Fibroblast of villous mesenchyme (primary cell): ENCODE measurements at places on chromosomes 4 and X.

DNA sequence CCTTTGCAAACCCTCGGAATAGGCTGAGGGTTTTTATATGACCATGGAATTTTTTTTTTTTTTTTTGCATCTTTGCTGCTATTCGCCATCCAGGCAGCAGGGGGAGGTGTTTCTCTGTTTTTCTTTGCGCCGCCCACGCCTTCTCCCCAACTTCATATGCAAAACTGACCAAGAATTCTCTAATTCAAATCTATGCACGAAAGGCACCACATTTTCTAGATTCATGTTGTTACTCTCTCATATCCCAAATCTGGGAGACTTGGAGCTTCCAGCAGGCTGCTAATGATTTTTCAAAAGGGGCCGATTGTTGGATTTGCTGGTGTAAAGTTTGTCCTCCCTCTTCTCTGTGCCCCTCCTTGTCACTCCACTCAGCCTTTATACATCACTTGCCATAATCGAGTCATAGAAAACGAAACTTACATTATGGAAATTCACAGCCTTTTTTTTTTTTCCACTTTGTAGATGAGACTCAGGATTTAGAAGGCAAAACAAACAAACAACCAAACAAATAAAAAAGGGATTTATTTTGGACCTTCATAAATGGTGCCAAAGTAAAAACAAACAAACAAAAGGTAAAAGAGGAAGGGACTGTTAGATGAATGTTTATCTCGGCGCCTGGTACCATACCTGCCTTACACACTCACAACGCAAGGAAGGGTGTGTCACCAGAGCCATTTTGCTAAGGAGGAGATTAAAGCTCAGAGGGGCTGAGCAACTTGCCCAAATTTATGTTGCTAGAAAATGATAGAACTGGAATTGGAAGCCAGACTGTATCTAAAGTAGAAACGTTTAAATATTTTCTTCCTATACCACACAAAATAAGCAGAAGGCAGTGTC is 29.3 kb upstream of the BOD1L1 start:
- DNase-seq: peak; percentile 71

- no peak for DNase-seq
Observed at GRCh38 chrX:18406531-18407266, 18.7 kb upstream of the CDKL5 start.

DNA sequence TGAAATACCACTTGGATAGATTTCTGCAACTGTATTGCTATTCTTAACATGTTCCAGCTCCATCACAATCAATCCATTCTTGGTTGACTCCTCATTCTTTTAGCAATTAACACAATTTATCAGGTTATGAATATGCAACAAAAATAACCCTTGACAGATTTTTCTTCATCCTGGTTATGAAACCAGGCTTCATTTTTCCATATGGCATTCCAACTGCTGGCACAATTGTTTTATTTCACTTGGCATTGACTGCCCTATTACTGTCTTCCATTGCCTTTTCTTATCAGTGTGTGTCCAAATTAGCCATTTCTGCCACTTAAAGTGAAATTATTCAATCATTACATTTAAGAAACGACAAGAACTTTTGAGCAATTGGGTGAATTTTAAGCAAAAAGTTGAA is 388.8 kb upstream of the EPHA5 start:
- no peak for DNase-seq

DNA sequence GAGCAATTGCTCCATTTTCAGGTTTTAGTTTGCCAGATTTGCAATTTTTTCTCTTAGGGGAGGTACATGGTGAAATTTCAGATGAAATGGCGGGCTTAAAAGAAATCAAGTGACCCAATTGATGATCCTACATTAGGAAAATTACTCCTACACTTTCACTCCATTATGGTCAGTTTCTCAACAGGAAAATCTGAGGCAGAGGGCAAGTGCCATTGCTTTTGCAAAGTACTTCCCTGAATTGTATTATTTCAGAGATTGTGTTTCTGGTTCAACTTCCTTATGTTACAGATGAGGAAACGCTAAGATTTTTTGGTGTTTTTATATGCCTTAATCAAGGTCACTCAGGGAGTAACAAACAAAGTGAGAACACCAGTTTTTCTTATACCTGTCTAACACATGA is 302.2 kb downstream of the ARAP2 start:
- no peak for DNase-seq

DNA sequence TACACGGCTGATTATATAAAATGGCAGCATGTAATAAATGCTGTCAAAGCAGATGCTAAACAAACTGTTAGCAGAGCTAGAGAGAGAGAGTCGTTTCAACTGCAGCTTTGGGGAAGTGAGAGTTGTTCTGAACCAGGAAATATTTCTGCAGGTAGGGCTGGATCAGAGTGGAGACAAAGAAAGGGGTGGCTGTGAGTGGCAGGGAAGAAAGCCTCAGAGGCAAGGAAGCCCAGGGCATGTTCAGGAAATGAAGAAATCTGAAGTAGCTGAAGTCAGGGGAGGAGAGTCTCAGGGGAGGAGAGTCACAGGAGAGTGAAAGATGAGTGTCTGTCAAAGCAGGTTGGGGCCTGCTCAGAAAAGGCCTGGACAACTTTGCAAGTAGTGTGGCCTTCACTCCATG is 48.4 kb upstream of the RPS6KA3 start:
- DNase-seq: no peak

DNA sequence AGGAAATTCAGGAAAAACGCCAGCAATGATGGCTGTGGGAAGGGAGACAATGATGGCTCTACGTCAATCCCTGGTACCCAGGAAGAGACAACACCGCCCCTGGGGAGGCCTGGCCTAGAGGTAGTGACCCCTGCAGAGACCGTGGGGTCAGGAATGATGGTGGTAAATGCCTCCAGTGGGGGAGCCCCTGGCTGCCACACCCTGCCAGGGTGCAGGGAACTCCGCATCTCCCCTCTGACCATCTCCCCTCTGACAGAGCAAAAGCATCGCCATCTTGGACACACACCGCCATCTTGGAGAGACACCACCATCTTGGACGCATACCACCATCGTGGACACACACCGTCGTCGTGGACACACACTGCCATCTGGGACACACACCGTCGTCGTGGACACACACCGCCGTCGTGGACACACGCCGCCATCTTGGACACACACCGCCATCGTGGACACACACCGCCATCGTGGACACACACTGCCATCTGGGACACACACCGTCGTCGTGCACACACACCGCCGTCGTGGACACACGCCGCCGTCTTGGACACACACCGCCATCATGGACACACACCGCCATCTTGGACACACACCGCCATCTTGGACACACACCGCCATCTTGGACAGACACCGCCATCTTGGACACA is 9.9 kb downstream of the ASMTL start:
- DNase-seq: no peak

GRCh38 chrX:2188330-2188792 is 312.4 kb downstream of the DHRSX start:
- no peak for DNase-seq
